ENCODE measurements at places on chromosomes 7 and 10. TPM values are rescaled to one million over a fixed set of nuclear protein-coding genes. Genes with fewer than 3 reads are reported as not detected.

GRCh38 chr10:96138102-96138501 is 8.0 kb downstream of the ZNF518A start:
- no peak for DNase-seq
- no peaks in the 10 kb centered on the region for H3K27me3 ChIP-seq
- H3K27ac ChIP-seq: no peak overlapping the region
- H3K4me3 ChIP-seq: no peak overlapping the region
- peaks cover 85% of the 10 kb centered on the region for H3K36me3 ChIP-seq

Gene DOCK1
- not detected for polyA plus RNA-seq

Gene ZNF248
- polyA plus RNA-seq: 18.1 TPM

DNA sequence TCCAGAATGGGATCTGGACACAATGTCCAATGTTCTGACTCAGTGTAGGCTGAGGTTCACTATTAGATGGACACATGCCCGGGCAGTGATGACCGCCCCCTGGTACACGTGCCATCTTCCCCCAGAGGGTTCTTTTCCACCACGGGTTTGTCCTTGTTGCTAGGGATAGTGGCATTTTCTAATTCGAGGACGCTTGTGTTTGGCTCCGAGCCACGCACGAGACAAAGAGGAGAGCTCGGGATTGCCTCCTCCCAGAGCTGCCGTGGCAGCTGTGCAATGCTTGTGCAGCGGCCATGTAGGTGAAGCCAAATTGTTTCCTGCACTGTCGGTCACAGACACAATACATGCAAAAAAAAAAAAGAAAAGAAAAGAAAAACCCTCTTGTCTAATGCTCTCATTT is 207.5 kb downstream of the PAXIP1 start:
- H3K27me3 ChIP-seq: peaks cover 70% of the 10 kb centered on the region
- no peak overlapping the region for H3K27ac ChIP-seq
- no peak overlapping the region for H3K4me3 ChIP-seq
- no peaks in the 10 kb centered on the region for H3K36me3 ChIP-seq
- DNase-seq: no peak

GRCh38 chr10:13234172-13234571 is at the start of gene UCMA:
Gene UCMA, minus strand, starts transcription at chr10:13234374. Its CDS starts 116 bp downstream, at chr10:13234258.
- no peak within 1 kb of the TSS for H3K27ac ChIP-seq
- H3K4me3 ChIP-seq: no peak within 1 kb of the TSS
- DNase-seq: no peak
- peaks cover 4% of the 10 kb centered on the region for H3K4me1 ChIP-seq
- no peaks in the 10 kb centered on the region for H3K36me3 ChIP-seq

GRCh38 chr10:77792155-77792554 is 134.4 kb downstream of the DLG5 start:
- no peak overlapping the region for H3K27ac ChIP-seq
- no peaks in the 10 kb centered on the region for H3K27me3 ChIP-seq
- DNase-seq: no peak
- H3K4me1 ChIP-seq: no peaks in the 10 kb centered on the region
- H3K36me3 ChIP-seq: peaks cover 52% of the 10 kb centered on the region

DNA sequence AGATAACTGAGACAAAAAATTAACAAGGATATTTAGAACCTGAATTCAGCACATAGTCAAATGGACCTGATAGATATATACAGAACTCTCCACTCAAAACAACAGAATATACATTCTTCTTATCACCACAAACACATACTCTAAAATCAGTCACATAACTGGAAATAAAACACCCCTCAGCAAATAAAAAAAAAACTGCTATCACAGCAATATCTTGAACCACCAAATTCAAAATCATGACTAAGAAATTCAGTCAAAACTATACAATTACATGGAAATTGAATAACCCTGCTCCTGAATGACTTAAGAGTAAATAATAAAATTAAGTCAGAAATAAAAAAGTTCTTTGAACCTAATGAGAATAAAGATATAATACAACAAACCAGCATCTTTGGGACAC is 30.0 kb upstream of the ZNF722 start:
- H3K4me1 ChIP-seq: no peaks in the 10 kb centered on the region
- no peaks in the 10 kb centered on the region for H3K36me3 ChIP-seq
- no peak for DNase-seq
- H3K4me3 ChIP-seq: no peak overlapping the region
- H3K27me3 ChIP-seq: no peaks in the 10 kb centered on the region

- no peaks in the 10 kb centered on the region for H3K27me3 ChIP-seq
Observed at GRCh38 chr10:80165173-80165572, 32.6 kb downstream of the PLAC9 start.

GRCh38 chr10:61280303-61280702 is 172.9 kb downstream of the TMEM26 start:
- H3K27me3 ChIP-seq: no peaks in the 10 kb centered on the region
- no peaks in the 10 kb centered on the region for H3K4me1 ChIP-seq
- H3K27ac ChIP-seq: no peak overlapping the region
- H3K4me3 ChIP-seq: no peak overlapping the region
- H3K36me3 ChIP-seq: no peaks in the 10 kb centered on the region
- peak; percentile 11 for DNase-seq

Data from K562 (cell line).